Substantia nigra (tissue), 51 donors: ENCODE measurements at places on chromosomes 2 and 18.

DNA sequence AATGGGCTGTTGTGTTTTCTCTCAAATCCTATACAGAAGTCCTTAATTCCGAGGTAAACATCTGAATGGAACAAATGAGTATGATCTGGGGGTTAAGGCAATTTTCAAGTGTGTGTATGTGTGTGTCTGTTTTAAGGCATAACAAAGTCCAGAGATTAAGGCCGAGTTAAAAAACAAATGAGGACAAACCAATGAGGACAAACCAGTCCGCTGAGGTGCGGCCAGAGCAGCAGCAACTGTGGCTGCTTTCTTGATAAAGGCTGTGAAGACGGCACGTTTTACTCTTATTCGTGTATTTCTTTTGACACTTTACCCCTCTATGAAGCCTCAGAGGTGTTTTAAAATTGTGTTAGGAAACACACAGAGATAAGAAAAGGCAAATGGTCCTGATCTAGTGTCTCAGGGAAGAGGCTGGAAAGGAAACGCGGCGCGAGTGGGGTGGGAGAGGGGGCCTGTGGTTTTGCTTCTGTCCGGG, 495 bp upstream of the GULP1 start:
- DNase-seq = no peak

- DNase-seq = no peak
Measured at GRCh38 chr2:239311132-239312040, 89.4 kb downstream of the HDAC4 start.

GRCh38 chr2:27174638-27175037, 25.8 kb downstream of the TCF23 start:
- no peak for DNase-seq

DNA sequence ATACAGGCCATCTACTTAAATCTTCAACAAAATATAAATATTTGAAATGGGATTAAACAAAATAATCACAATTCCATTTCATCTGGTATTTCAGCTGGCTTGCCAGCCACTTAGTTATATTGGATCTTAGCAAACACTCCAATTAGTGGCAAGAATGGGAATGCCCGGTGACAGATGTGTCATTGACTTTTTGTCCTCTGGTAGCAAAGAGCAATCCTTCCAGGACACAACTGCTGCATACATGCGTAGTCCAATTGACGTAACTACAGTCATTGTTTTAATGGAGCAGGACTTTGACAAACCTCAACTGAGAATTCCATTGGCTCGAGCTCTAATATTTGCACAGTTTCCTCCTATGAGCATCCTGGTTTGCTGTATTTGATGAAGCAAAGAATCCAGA, 69.9 kb downstream of the RNF152 start:
- DNase-seq = no peak

GRCh38 chr18:31482051-31482450, 15.9 kb upstream of the DSG2 start:
- DNase-seq = no peak

DNA sequence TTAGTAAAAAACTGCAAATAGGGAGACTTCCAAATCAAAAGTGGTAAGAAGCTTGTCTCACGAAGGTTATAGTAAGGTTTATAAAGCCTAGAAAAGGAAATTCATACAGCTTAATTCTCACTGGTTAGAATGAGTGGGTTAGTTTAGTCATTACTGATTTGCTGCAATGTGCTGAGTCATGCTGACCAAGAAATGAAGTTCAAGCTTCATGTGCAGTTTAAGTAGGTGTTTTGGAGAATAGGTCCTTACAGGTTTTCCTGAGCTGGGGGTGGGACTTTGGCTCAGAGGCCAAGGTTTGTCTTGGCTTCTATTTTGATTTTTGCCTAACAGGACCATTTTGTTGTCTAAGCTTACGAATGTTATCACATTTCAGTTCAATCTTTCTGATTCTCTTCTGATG, 15.1 kb downstream of the CLIP4 start:
- no peak for DNase-seq

DNA sequence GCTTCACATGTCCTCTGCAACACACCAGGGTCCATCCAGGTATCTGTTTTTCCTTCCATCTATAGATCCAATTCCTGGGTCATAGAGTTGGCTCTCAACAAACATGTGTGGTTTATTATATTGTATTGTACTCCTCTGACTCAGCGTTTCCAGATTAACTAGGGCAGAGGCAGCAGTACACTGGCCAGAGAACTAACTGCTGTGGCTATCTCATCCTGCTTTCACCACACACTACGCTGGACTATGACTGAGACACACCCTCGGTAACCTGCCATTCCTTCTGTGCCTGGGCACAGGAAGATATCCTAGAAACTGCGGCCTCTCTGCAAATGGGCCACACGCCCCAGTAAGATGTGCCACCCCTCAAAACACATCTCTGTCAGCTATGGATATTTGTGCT, 159.8 kb upstream of the STK17B start:
- no peak for DNase-seq

- DNase-seq = no peak
Measured at GRCh38 chr2:112147382-112148168, 9.4 kb downstream of the FBLN7 start.

GRCh38 chr18:58400331-58400870, 228.5 kb downstream of the ALPK2 start:
- DNase-seq = no peak

DNA sequence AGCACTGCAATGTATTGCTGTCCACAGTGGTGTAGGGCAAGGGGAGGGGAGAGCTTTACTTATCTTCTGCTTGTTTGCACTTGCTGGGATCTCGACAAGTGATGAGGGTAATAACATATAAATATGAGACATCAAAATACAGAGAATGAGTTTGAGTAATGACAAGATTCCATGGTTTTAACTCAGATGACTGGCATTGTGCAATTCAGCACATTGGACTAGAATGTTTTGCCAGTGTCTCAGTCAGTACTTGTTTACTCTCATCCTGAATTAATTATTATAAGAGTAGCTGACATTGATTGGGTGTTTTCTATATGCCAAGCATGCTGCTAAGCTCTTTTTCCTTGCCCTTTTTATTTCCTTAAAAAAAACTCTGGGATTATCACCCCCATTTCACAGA, 306.7 kb upstream of the MMADHC start:
- no peak for DNase-seq

- no peak for DNase-seq
Measured at GRCh38 chr2:197092431-197092830, 165.9 kb upstream of the PGAP1 start.

DNA sequence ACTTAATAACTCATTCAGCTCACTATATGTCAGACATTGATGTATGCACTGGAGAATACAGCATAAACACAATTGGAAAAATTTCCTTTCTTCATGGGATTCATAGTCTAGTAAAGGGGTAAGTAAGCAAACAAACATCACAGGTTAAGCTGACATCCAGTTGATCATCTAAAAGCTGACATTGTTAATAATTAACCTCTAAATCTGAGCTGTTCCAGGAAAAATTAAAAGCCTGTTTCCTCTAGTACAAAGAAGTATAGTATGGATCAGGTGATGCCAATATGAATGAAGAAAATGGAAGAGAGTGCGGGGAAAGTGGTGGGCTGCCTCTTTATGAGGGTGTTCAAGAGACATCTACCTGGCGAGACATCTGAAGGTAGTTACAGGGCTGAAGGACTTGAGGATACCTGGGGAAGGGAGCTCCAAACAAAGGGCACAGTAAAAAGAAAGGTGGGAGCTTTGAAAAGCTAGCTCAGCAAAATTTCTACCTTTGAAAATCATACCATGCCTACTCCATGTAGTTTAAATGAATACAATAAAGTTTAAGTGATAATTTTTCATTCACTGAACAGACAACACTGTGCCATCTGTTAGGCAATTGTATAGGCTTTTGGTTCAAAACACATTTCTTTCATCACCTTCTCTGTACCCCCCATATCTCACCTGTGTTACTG, 619.3 kb downstream of the TRIB2 start:
- no peak for DNase-seq

DNA sequence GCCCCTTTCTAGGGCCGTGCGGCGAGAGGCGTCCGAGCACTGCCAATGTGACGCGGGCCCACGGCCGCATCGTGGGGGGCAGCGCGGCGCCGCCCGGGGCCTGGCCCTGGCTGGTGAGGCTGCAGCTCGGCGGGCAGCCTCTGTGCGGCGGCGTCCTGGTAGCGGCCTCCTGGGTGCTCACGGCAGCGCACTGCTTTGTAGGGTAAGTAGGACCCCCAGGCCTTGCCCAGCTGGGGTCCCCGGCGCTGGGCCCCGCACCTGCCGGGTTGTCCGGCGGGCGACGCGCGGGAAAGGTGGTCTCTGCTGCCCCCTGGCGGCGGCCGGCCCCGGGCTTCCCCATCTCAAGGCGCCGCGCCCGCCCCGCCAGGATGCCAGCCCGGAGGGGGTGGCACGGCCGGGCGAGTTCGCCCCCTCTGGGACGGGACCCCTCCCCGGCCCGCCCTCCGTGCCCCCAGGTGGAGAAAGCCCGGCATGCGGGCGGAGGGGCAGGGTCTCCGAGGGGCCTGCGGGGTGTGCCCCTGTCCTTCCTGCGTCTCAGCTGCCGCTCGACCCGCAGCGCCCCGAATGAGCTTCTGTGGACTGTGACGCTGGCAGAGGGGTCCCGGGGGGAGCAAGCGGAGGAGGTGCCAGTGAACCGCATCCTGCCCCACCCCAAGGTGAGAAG, 1.9 kb downstream of the PRSS56 start:
- DNase-seq = peak; percentile 19

DNA sequence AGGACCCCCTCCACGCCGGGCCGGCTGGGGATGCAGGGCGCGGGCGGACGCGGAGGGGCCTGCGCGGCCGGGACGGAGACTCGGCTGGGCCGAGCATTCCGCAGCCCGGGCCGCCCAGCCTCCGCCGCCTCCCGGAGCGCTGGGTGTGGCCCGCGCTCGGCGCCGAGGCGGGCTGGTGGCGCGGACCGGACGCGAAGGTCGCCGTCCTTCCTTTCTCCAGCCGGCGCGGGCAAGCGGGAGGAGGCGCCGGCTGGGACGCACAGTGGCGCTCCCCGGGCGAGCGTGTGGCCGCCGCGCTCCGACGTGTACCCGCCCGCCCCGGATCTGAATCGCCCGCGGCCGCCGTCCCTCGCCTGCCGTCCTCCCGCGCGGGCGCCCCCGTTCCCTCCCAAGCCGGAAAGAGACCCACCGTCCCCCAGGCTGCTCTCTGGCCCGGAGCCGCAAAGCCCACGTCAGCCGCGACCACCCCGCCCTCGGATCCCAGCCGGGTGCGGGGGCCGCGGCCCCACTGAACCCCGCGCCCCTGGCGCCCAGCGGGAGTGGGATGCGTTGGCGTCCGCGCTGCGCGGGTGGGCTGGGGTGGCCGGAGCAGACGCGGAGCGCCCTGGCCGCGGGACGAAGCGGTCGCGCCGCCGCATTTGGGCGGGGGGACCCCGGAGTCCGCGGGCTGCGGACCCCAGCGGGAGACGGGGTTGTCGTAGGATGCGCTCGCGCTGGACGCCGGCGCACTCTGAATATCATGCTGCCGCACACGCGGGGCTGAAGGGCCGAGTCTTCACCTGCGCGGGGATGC, 634 bp downstream of the SPATS2L start:
- peak; percentile 18 for DNase-seq

DNA sequence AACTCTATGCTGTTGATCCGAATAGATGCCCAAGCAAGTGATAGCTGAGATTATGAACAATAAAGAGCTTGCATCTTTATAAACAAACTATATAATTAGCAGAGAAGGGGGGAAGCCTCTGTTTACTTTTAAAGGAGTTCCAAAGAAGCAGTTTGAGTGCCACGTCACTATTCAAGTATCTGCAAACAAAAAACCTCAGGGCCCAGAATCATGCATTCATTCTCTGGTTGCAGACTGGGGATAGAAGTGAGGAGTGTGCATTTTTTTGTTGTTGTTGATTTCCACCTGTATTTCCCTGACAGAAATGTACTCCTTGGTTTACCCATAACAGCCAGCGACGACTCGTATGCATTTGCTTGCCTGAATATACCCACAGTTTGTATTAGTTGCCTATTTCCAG, 264.3 kb downstream of the PTGR3 start:
- DNase-seq = no peak

- DNase-seq = no peak
Measured at GRCh38 chr2:70344195-70344594, 42.3 kb upstream of the FAM136A start.

DNA sequence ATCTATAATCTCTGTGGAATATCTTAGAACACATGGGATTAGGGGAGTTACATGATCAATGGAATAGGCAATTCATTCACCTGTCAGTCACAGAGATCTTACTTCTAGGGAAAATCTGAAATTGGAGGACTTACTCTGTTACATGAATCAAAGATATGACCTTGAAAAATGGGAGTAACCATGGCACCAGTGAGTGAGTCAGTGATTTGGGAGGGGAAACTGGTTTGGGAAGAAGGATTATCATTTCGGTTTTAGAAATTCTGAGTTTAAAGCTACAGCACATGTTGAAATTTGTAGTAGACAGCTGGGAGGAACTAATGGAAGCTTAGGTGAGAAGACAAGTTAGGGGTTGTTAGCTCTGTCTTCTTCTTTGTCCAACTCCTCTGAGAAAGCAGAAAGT, 153.7 kb downstream of the CAMKMT start:
- DNase-seq = no peak

DNA sequence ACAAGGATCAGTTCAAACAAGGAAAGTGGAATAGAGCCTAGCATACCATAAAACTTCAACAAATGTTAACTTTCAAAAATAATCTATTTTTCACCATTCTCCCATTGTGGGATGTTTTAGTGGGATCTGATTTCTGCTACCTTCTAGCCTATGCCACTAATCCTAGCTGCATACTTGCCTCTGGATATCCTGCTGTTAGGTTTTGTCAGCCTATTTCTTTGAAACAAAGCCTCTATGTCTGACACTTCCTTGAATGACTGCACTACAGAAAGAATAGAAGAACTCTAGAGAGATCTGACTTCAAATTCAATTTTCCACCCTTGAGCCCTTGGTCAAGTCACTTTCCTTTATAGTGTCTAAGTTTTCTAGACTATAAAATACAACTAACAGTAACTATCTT, 291.5 kb downstream of the PTH2R start:
- no peak for DNase-seq

DNA sequence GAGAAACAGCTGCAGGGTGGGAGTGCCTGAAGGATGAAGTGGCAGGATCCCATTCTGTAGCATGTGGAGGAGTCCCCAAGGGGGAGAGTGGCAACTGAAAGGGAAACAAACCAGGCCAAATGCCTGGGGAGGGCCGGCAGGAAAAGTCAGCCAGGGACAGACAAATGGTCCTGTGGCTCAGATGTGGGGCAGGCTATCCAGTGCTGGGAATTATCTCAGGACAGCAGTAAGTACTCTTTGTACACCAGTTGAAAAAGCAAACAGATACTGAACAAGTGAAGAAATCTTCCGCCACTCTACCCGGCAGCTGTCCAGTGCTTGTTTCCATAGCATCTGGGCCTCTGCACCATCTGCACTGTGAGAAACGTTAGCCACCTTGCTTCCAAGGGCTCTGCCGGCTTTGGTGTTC, 408.9 kb downstream of the LRATD1 start:
- no peak for DNase-seq

GRCh38 chr2:143329288-143329687, 200.1 kb downstream of the ARHGAP15 start:
- DNase-seq = no peak
